NCI-H1436 treated with DMSO at 0.1 percent for 48 hours (cell line): ENCODE measurements at places on chromosomes 12 and 14.

DNA sequence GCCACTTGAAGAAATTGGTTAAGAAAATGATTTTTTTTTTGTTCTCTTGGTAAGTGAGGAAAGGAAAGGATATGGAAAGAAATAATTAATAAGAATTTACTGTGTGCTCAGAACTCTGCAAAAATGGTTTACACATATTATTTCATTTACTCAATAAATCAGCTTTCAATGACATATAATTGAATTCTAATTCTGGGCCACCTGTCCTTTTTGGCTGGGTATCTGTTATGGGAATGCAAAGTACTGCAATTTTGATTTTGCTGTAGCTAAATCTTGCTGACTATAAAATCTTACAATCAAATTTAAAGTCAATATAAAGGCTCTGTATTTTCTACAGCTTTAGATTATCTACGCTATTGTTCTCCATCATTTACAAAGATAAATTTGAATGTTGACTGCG, 147.1 kb downstream of the GRIP1 start:
- DNase-seq = no peak

DNA sequence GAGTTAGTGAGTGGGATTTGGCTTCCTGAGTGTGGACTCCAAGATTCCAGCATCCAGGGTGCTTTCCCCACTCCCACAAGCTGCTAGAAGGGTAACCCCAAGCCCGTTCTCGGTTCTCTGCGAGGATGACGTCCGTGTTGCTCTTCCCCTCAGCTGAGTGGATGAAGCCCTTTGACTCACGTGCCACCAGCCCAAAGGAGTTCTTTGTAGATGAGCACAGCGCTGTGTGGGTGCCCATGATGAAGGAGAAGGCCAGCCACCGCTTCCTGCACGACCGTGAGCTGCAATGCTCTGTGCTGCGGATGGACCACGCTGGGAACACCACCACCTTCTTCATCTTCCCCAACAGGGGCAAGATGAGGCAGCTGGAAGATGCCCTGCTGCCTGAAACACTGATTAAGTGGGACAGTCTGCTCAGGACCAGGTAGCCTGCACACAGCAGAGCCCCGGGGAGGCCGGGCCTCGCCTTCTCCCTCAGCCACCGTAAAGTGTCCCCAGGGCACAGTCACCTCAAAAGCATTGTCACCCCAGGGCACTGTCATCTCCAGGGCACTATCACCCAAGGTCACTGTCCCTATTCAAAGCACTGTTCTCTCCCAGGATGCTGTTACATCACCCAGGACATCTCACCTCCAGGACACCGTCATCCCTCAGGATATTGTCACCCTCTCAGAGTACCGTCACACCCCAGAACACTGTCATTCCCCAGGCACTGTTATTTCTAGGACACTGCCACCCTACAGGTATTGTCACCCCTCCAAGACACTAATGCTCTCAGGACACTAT, 31.3 kb downstream of the SERPINA3 start:
- DNase-seq = no peak

GRCh38 chr12:47097276-47097896, 17.6 kb upstream of the AMIGO2 start:
- no peak for DNase-seq

GRCh38 chr14:105646175-105646574, 119.8 kb downstream of the TMEM121 start:
- DNase-seq = no peak

DNA sequence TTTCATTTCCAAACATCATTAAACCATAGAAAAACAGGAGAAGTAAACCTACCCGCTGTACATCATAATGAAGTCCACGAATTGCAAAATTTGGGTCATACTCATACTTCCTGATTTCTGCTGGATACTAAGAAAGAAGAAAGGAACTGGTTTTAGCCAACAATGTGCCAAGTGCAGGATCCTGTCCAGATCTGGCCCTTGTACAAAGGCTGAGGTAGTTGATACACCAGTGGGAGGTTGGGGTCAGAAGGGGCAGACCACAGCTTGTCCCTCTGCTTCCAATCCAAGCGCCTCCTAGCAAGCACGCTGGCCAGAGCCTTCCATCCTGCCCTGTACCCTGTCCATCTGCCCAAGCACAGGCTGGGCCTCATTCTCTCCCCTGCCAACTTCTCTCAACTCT, 34.2 kb downstream of the NT5DC3 start:
- DNase-seq = no peak

DNA sequence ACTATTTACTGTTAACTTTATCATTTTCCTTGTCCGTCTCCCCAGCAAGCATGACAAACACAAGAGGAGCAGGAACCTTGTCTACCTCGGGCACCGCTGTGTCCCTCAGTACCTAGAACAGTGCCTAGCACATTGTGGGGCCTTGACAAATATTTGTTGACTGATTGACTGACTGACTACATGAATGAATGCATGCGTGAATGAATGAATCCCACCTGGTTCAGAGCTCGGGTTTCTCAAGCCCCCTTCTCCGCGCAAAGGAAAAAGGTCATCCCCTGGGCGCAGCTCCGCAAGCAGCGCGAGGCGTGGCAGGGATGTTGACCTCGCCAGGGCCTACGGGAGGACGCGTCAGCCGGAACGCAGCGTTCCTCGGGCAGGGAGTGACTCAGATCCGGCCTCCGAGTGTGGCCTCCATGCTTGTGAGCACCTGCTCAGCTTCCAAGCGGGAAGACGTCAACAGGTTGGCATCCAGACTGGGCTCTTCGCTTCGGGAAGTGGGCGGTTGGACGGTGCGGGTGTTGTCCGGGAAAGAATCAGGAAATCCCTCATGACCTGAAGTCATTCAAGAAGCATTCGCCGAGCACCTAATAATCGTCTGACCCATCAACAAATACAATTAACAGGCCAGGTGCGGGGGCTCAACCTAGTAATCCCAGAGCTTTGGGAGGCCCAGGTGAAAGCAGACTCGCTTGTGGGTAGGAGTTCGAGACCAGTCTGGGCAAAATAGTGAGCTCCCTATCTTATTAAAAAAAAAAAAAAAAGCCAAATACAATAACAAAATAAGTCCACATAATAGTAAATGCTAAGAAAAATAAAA, 13.9 kb upstream of the UBC start:
- DNase-seq = no peak

GRCh38 chr14:29652571-29652970, 275.1 kb downstream of the PRKD1 start:
- no peak for DNase-seq

DNA sequence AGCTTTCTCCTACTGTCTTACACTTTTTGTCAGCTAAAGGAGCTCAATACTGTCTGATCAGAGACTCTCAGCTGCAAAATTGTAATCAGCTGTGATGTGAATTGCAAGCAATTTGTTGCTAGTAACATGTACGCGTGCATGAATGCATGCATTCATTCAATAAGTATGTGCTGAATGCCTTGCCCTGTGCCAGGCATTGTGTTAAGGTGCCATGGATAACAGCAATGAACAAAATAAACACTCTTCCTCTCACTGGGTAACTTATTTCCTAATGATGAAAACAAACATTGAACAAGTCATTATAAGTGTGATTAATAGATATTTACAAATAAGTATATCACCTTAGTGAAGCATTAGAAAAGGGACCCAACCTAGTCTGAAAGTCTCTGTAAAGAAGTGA, 163.2 kb upstream of the ARID2 start:
- no peak for DNase-seq

GRCh38 chr14:22478670-22479069, 110.4 kb downstream of the DAD1 start:
- no peak for DNase-seq

DNA sequence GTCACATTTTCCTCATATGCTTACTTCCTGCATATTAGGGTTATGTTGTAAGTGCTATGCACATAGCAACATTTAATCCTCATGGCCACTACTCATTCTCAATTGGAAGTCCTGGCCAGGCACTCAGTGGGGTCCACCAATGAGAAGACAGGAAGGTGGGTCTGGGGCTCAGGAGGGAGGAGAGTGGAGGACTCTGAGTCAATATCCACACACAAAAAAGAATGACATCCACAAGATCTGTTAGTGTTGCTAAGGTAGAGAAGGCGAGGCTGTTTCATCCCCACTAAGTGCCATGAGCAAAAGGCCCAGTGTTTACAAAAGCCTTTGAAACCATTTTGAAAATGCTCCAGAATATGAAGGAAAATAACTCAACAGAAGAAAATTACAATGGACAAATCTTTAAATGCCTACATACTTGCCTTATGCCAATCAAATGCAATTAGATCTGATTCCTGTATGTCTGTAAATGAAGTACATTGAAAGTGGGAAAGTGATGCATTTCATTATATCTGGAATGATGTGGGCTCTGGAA, 53.9 kb downstream of the EID3 start:
- no peak for DNase-seq

GRCh38 chr12:121574025-121574424, 6.8 kb downstream of the KDM2B start:
- DNase-seq = peak; percentile 83

GRCh38 chr12:71685914-71686657, at the start of gene TMEM19:
Gene TMEM19, plus strand, starts transcription at chr12:71686082. Its CDS starts 599 bp downstream, at chr12:71686681.
- DNase-seq = peak; percentile 51

- DNase-seq = no peak
Observed at GRCh38 chr12:68883151-68883550, 49.8 kb downstream of the CPM start.

DNA sequence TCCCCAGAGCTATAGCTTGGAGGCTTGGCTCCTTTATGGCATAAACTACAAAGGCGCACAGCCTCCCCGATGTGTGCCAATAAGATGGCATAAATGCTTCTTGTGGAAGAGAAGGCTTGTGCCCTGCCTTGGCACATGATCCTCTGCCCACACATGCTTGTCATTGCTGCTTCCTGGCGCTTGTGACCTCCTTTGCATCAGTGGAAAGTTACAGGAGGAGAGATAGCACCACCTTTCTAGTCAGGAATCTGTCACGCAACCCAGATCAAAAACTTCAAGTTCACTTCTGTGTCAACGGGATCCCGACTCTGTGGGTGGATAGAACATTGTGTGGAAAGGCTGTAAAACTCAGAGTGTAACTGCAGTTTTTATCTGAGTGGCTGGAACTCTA, 183.8 kb upstream of the HIF1A start:
- DNase-seq = no peak

DNA sequence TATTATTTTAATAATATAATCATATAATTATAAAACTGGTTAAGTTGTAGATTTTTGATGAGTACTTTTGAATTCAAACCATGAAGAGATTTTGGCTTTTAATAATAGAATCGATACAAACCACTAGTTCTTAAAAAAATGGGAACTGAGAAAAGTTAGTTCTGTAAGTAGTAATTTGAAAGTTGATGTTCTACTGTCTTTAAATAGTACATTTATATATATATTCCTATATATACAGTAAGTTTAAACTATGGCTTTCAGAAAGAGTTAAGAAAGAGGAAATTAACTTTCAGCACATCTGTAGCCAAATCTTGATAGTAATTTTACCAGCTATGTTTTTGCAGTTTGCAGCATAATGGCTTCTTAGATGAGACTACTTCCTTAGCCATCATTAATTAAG, 7.8 kb downstream of the LRRK2 start:
- no peak for DNase-seq

- DNase-seq = no peak
Observed at GRCh38 chr14:106564058-106564643, 1037.8 kb downstream of the TMEM121 start.
